Subcutaneous preadipocyte (primary cell): ENCODE measurements at places on chromosomes 1 and 21. TPM values are rescaled to one million over a fixed set of nuclear protein-coding genes. Genes with fewer than 3 reads are reported as not detected.

PLA2G2F gene
- not detected in 2 replicates for total RNA-seq

AVPR1B gene
- total RNA-seq, result not detected in 2 replicates

PWP2 gene
- total RNA-seq, result 4.8 and 30.1 TPM in 2 replicates

TMEM201 gene
- 10.7 and 18.0 TPM in 2 replicates for total RNA-seq

TMEM125 gene
- total RNA-seq, result not detected in 2 replicates

CELF3 gene
- total RNA-seq, result not detected in 2 replicates

C1orf21 gene
- 8.6 and 17.3 TPM in 2 replicates for total RNA-seq

ATP5IF1 gene
- 57.5 and 86.3 TPM in 2 replicates for total RNA-seq

CCDC27 gene
- total RNA-seq, result not detected in 2 replicates

PTAFR gene
- total RNA-seq, result not detected in 2 replicates

GJA8 gene
- total RNA-seq, result not detected in 2 replicates

OR2M3 gene
- not detected in 2 replicates for total RNA-seq

VASH2 gene
- total RNA-seq, result under 0.01 TPM in 2 replicates

TMEM50A gene
- 76.4 and 78.8 TPM in 2 replicates for total RNA-seq

ATP6V1G3 gene
- total RNA-seq, result not detected in 2 replicates

PRMT2 gene
- total RNA-seq, result 71.7 and 77.2 TPM in 2 replicates

FCAMR gene
- not detected in 2 replicates for total RNA-seq

HPCA gene
- total RNA-seq, result not detected in 2 replicates

RORC gene
- total RNA-seq, result not detected in 2 replicates

IFNAR2 gene
- total RNA-seq, result 2.3 and 3.7 TPM in 2 replicates

PTGS2 gene
- 1.1 and 7.6 TPM in 2 replicates for total RNA-seq

BTBD19 gene
- total RNA-seq, result 3.7 and 7.4 TPM in 2 replicates

TSPAN1 gene
- 0.20 TPM in 1 of 2 replicates, not detected in the other for total RNA-seq

RGS5 gene
- total RNA-seq, result 1.8 and 3.1 TPM in 2 replicates

OLFML3 gene
- total RNA-seq, result 19.8 and 22.7 TPM in 2 replicates

TEX50 gene
- not detected in 2 replicates for total RNA-seq

WNT3A gene
- total RNA-seq, result not detected in 2 replicates

TFF1 gene
- total RNA-seq, result not detected in 2 replicates

AKR1A1 gene
- total RNA-seq, result 113 and 140 TPM in 2 replicates

OR2G6 gene
- total RNA-seq, result not detected in 2 replicates

RIPPLY3 gene
- total RNA-seq, result not detected in 2 replicates

ESRRG gene
- total RNA-seq, result not detected in 2 replicates
